Smooth muscle cell of the umbilical artery (primary cell): ENCODE measurements at places on chromosomes 12 and 14. TPM values are rescaled to one million over a fixed set of nuclear protein-coding genes. Genes with fewer than 3 reads are reported as not detected.

KRT71 gene
- not detected in 2 replicates for total RNA-seq

SERPINA9 gene
- not detected in 2 replicates for total RNA-seq

PDE3A gene
- 0.46 and 2.7 TPM in 2 replicates for total RNA-seq

LAG3 gene
- total RNA-seq, result 0.05 TPM in 1 of 2 replicates, not detected in the other

HOXC6 gene
- 4.2 and 4.7 TPM in 2 replicates for total RNA-seq

AMIGO2 gene
- 161 and 233 TPM in 2 replicates for total RNA-seq

PPFIA2 gene
- 0.42 TPM in 1 of 2 replicates, not detected in the other for total RNA-seq
